CD4-positive, alpha-beta T cell treated with Interleukin-2 at 100 ng/mL for 4 hours (primary cell): ENCODE measurements at places on chromosomes 3 and 15.
A peak's percentile ranks its signal among the peaks of the same experiment; 100 is the strongest.

- DNase-seq = no peak
These were observed 88.1 kb downstream of the VPS8 start for GRCh38 chr3:184899953-184900595.

DNA sequence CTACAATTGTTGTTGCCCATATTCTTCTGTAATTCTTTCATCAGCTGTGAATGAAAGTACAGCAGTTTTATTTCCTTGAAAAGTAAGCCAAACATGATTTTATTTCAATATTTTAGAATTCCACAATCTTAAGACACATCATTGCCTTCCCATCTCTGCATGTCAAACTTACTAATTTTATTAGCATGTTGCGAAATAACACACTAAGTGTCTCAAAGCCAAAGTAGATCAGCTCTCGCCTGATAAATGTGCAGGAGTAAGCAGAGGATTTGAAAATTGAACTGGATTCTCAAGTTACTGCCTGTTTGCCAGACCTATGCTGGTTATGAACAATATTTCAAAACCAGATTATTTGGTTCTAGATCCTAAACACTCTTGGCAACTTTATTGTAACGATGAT, 25.7 kb downstream of the TGFBR2 start:
- no peak for DNase-seq

DNA sequence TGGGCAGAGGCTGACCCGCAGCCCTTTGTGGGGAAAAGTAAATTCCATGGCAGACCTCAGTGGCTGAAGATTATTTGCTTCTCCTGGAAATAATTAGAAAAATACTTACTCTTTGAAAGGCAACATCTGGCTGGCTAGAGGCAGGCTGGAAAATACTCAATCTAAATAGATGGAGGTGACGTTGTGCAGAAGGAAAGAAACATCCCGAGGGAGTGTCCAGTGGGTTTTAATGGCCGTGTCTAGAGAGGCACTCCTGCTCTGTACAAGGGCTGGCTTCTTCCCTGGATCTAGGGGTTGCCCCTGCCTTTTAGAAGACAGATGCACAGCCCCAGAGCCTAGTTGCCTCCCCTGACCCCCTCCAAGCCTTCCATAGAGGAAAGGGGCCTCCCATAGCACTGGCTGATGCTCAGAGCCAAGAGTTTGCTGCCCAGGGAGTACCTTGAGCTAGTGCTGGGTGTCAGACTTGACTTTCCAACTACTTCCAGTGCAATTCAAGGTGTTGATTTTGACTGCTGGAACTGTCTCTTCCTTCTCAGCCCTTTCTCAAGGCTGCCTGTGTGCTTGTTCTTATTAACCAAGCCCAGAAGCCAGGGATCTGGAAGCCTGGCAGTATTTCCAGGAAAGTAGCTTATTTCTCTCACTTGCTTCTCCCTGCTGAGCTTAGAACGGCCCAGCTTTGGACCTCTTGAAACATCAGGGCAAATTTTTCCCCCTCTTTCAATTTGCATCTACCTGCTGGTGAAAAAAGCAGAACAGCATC, 27.4 kb downstream of the CGNL1 start:
- no peak for DNase-seq

GRCh38 chr15:76866716-76867321, 38.3 kb downstream of the SCAPER start:
- DNase-seq = peak; percentile 11
